A549 treated with CORT108297 at 1 μM for 4 hours (cell line): ENCODE measurements at places on chromosomes 2 and 18. TPM values are rescaled to one million over a fixed set of nuclear protein-coding genes. Genes with fewer than 3 reads are reported as not detected.

Gene VWA3B
- total RNA-seq = 0.06 to 0.26 TPM (median 0.09 TPM) in 5 replicates

Gene POTEC
- not detected in 5 replicates for total RNA-seq

Gene SP100
- total RNA-seq = 24.8 to 31.5 TPM (median 28.7 TPM) in 5 replicates

Gene SNRNP200
- total RNA-seq = 121 to 126 TPM (median 124 TPM) in 5 replicates

Gene GKN2
- total RNA-seq = 2.4 to 4.1 TPM (median 2.9 TPM) in 5 replicates

Gene NGEF
- 15.2 to 21.6 TPM (median 17.6 TPM) in 5 replicates for total RNA-seq

Gene KANSL3
- 28.4 to 33.8 TPM (median 29.9 TPM) in 5 replicates for total RNA-seq

Gene SNED1
- total RNA-seq = 0.18 to 0.62 TPM (median 0.55 TPM) in 5 replicates

Gene TGIF1
- 106 to 166 TPM (median 153 TPM) in 5 replicates for total RNA-seq

Gene LHCGR
- total RNA-seq = not detected in 5 replicates

Gene PDE1A
- total RNA-seq = 0.09 to 0.18 TPM (median 0.14 TPM) in 5 replicates
